Retinal pigment epithelial cell (primary cell): ENCODE measurements at places on chromosomes 16 and 17.

DNA sequence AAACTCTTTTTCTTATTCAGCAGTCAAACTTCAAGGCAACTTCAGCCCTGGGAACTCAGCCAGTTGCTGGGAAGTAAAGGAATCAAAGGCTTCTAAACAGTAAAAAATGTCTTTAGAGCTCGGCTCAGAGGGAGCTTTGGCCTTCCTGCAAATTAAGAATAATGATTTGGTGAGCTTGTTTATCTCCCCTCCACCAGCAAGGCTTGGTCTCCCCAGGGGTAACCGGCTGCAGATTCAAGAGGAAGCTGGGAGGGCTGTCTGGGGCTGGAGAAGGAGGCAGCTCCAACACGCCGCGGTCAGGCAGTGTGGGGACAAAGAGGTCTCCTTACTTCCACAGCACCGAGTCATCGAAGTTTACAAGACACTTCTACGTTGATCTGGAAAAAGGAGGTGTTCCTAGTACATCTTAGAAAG lies 17.7 kb upstream of the DOC2B start:
- peak; percentile 17 for DNase-seq

DNA sequence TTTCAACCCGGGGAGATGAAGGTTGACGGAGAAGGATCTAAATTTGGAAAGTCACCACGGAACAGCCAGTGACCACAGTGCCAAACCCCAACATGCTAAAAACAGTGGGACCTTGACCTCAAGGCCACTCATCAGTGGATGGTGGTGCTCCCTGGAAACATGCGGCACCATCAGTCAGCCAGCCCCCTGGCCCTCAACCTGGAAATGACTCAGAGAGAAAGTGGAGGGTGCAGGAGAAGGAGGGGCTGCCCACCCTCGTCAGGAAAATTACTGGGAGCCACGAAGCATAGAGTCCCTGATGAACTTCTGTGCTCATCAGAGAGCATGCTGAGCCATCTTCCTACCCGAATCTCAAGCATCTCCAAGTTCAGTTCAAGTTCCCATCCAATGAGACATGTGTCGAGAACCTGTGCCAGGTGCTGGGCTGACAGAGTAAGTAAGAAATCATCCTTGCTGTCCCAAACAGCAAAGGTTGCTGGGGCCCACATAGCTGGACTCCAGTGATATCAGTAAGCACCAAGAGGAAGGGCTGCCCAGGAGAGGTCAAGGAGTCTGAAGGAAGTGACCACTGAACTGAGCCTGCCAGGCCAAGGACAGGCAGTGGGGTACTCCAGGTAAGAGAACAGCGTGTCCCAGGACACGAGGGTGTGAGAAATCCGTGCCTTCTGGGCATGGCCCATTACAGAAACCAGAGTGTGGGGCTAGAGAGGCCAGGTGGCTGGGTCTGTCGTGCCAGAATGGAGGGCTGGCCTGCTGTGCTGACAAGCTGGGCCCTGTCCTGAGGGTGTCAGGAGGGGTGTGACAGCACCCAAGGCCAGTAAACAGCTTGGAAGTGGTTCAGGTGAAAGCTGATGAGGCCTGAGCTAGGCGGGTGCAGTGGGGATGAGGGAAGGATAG lies 5.2 kb downstream of the PECAM1 start:
- DNase-seq = peak; percentile 68

DNA sequence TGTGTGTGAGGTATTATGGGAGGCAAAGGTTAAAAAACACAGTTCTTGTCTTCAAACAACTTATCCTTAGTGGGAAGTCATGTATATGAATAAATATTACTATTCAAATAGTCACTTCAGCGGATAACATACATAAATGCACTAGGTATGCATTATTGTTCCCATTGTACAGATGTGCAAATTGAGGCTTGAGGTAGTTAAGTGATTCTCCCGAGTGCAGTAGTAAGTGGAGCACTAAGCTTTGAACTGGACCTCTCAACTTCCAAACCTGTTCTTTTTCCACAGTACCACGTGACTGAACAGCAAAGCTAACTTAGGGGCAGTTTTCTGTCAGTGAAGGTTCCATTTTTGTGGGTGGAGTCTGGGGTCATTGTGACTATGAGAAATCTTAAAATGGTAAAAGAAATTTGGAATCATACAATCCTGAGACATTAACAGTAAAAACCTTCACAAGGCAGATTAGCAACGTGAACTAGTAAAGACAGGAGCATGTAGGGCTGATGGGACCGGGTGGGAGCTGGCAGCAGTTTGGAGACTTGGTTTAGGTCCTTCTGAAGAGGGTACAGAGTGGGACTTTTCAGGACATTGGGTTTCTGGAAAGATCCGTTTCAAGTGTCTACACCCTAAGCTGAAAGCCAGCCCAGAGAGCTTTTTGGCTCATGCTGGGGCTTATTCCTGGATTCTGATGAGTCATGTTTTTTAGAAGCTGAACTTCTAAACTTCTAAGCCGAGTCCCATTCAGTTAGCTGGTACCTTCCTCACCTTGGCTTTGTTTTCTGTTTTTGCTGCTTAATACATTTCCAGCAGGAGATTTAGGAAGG lies 204.9 kb downstream of the PRKCA start:
- DNase-seq = peak; percentile 88

DNA sequence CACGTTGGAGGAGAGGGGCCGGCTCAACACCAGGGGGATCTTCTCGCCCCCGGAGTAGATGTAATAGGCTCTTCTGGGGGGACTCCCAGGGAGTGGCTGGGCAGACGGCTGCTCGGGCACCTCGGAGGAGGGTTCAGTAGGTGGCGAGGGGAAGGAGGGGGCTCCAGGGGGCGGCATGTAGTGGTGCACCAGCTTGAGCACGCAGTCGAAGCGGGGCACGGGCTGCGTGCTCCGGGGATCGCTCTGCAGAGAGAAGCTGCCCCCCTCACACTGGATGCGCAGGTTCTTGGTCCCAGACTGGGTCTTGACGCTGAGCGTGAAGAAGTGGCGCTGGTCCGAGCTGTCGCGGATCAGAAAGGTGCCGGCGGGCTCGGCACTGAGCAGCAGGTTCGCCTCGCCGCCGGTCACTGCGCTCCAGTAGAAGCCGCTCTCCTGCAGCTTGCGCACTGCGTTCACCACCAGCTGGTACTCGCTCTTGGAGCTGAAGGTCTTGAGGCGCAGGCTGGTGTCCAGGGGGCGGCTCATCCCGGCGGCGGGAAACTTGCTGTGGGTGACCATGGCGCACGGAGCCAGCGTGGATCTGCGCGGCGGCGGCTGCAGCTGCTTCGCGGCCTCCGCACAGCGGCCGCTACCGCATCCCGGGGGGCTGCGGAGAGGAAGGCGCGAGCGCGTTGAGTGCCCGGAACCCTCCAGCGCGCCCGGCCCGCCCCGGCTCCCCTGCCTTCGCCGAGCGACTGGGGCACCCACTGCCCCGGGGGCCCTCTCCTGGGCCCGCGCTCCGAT lies 1.1 kb downstream of the SOCS3 start:
- no peak for DNase-seq

DNA sequence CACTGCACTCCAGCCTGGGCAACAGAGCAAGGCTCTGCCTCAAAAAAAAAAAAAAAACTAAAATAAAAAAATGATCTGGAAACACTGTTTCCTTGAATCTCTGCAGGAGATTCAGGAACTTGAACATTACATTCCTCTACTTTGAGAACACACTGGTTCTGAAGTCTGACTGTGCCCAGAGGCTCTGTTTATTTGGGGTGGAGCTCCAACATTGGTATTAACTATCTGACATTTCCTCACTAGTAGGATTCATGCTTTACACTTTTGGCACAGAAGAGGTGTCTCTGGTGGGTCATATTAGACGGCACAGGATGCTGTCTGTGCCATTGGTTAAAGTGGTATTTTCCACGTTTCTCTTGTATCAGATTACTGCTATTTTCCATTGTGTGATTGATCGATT lies 10.4 kb downstream of the SULT1A2 start:
- DNase-seq = no peak

DNA sequence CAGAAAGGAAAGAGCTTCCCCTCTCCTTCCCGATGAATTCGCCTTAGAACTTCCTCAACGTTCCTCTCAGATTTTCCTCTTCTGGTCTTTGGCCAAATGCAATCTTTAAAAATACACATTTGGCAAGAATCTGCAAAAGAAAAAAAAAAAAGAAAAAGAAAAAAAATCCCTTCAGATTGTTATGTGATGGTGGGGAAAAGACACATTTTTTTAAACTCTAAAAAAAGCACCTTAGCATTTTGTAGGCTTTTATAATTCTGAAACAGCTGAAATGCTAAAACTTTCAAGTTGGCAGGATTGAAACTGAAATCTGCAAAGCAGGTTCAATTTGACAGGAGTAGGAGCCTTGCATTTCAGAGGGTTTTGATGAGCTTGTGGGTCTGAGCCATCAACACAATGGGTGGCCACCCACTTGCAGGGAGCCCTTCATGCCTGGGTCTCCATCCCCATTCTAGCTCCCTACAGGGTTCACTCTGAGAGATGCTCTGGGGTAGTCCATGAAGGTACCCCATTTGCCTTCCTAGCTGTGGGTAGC lies 33.1 kb downstream of the CACNG3 start:
- DNase-seq = no peak

- peak; percentile 11 for DNase-seq
Measured at GRCh38 chr16:48013491-48013901, 142.3 kb downstream of the ABCC12 start.

DNA sequence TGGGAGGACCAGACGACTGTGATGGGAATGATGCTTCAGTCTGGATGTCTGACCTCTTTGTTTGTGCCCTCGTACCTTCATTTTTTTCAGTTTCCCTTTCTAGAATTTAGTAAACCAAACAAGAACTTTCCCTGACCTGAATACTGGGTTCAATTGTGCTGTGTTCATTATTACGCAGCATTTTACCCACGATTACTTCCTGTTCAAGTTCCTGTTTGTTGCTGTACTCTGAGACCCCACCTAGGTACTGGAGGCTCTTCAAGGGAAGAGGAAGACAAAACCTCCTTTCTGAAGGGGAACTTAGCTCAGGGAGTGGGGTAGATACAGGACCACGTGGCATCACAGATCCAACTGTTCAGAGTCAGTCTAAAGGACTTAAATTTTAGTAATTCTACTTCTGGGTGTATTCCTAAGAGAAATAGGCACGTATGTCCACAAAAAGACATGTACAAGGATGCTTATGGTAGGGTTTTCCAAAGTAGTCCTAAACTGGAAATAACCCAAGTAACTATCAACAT lies 9.2 kb upstream of the PRKCB start:
- DNase-seq = no peak

GRCh38 chr16:11318817-11319216 lies 26.4 kb upstream of the RMI2 start:
- no peak for DNase-seq

GRCh38 chr17:76535788-76536510 lies 1.6 kb downstream of the CYGB start:
- DNase-seq = no peak

DNA sequence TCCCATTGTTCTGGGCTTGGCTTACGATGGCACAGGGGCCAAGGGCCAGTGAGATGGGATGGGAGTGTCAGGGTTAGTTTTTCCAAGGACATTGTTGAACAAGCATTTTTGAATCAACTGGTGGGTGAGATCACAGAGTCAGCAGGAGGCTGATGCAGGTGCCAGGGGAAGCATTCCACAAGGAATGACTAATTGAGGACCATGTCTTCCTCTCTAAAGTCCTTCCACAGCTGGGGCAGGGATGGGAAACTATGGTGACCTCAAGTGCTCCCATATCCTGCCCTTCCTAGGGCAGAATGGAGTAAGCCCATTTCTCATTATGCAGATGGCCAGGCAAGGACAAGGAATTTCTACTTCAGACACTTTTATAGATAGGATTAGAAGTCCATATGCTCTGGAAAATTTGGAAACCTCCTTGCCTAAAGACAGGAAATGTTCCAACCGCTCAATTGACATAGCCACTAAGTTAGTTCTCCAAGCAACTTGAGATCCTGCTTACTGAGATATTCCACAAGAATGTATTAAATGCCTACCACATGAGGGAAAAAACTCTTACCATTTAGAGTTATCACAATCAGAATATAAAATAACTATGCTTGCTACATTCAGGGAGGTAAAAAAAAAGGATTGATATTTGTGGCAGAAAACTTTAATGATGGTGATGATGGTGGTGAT lies 21.2 kb upstream of the ENGASE start:
- DNase-seq = no peak

DNA sequence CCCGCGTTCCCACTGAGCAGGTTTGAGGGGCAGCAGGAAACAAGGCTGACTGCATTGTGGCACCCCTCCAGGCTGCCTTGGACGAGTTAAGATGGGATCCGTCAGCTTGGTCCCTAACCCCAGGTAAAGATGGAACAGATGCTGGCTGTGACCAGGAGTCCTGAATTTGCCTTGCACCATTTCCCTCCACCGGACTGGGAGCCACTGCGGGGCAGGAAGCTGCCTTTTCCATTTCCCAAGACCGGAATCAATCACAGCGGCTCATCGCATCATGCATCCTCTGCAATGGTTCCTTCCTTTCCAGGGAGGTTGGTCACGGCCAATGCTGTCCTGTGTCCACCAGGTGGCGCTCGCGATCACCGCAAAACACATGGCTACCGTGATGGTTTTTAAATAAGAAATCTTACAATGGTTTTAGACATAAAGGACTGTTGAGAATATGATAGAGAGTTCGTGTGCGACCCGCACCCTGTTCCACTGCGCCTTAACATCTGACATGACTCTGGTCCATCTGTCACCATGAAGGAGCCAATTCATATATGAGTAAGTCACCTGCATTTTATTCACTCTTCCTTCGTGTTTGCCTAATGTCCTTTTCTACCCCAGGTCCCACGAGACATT lies 6.8 kb upstream of the MEAK7 start:
- DNase-seq = no peak

DNA sequence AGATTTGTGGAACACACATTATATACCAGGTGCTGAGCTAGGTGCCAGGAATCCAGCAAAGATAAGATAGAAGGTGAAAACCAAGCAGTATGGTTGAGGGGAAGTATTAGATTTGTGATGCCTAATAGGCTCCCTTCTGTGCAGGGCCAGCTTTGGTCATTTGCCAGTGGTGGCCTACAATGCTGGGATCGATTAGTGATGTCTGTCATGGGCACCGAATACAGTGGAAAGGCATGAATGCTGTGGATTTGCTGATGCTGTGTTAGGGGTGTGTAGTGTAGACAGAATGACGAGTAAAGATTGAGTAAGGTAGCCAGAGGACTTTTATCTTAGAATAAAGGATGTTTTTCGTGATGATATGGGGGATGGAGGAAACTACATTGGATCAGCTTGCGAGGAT lies 48.9 kb downstream of the SNX29 start:
- DNase-seq = no peak

GRCh38 chr16:29811896-29812665 lies at the start of gene PRRT2:
TSS of gene PRRT2 (plus strand) at chr16:29812193. CDS start at chr16:29813055, 862 bp downstream.
- DNase-seq = no peak
